ENCODE measurements at places on chromosomes 12 and 14.

GRCh38 chr12:72586456-72586855 lies 314.3 kb downstream of the TRHDE start:
- DNase-seq = no peak

- no peak for DNase-seq
These were observed 14.7 kb upstream of the KRT86 start for GRCh38 chr12:52259657-52260243.

- DNase-seq = no peak
These were observed 198.1 kb upstream of the KRR1 start for GRCh38 chr12:75709503-75709902.

GRCh38 chr14:68312884-68313610 lies 479.8 kb downstream of the ZFP36L1 start:
- no peak for DNase-seq

DNA sequence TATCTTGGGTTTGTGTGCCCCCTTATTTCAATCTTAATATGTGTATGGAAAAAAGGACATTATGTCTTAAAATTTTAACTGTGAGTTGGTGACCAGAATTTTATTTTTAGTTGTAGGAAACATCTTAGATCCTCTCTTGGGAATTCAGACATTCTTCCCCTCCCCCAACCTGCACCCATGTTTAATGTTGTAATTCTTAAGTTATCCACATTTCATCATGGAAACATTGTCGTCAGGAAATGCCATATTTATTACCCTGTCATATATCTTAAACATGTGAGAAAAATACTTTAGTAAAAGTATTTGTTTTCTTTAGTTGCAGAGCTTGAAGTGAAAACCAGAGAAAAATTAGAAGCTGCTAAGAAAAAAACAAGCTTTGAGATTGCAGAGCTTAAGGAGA lies 30.3 kb downstream of the YEATS4 start:
- no peak for DNase-seq

DNA sequence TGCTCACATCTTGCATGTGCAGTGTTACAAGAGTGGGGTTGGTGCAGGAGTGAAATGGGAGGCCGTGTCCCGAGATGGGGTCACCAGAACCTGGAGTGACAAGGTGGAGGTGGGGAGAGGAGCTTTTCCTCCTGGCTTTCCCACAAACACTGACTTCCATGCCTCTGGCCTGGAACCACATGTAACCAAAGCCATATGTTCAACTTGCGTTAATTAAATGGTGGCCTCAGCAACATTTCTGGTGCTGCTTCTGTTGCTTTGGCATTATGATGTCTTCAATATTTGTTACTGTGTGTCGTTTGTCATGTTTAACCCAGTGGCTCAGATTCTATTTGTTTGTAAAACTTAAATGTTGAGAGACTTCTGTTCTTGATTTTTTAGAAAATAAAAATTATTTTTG lies 110.2 kb downstream of the VCPKMT start:
- DNase-seq = no peak

GRCh38 chr12:2101359-2101758 lies 48.6 kb downstream of the CACNA1C start:
- no peak for DNase-seq

GRCh38 chr12:73362666-73363065 lies 1090.5 kb downstream of the TRHDE start:
- DNase-seq = no peak

GRCh38 chr14:50312734-50313054 lies 570 bp downstream of the DMAC2L start:
- no peak for DNase-seq
